Smooth muscle cell of the pulmonary artery (primary cell): ENCODE measurements at places on chromosomes 2 and 18. TPM values are rescaled to one million over a fixed set of nuclear protein-coding genes. Genes with fewer than 3 reads are reported as not detected.

Gene AFTPH
- total RNA-seq, result 27.7 and 29.6 TPM in 2 replicates

Gene IL36A
- not detected in 2 replicates for total RNA-seq

Gene RGPD3
- 0.20 and 0.26 TPM in 2 replicates for total RNA-seq

Gene SLC8A1
- 60.0 and 116 TPM in 2 replicates for total RNA-seq

Gene TMEM17
- 1.8 and 2.6 TPM in 2 replicates for total RNA-seq

Gene LYPD1
- 12.8 and 13.7 TPM in 2 replicates for total RNA-seq

Gene SKOR2
- not detected in 2 replicates for total RNA-seq
